ENCODE measurements at places on chromosomes 11 and 22. TPM values are rescaled to one million over a fixed set of nuclear protein-coding genes. Genes with fewer than 3 reads are reported as not detected.

GRCh38 chr11:95512682-95513081 is 276.9 kb downstream of the FAM76B start:
- peak; percentile 95 for DNase-seq

DNA sequence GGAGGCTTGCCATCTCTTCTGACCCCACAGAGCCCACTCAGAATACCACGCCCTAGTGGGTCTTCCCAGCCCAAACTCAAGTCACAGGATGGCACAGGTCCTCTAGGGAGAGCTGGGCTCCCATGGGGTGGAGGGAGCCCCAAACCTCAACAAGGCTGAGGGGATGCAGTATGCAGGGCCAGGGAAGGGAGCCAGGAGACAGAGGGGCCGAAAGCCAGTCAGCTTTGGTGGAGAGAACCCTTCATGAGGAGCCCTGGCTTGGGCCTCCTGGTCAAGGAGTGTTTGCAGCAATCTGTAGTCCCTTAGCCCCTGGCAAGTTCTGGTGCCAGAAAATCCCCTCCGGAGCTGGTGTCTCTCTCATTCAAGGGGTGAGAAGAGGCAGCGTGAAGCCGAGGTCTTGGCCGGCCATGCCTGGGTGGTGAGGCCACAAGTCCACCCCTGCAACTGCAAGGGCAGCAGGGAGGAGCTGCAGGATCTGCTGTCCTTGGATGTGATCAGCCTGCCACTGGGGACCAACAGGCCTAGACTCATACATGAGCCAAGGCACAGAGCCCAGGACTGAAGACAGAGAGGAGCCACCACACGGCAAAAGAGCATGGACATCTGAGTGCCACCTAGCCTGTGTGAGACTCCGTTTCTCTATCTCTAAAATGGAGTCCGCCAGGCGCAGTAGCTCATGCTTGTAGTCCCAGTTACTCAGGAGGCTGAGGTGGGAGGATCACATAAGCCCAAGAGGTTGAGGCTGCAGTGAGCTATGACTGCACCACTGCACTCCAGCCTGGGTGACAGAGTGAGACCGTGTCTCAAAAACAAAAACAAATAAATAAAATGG is 24.1 kb downstream of the NEAT1 start:
- DNase-seq, result peak; percentile 47

EMID1 gene
- not detected for total RNA-seq

HSPB2 gene
- total RNA-seq, result not detected

GRCh38 chr11:40037005-40037404 is 1422.4 kb downstream of the LRRC4C start:
- peak; percentile 3 for DNase-seq

OR2AT4 gene
- total RNA-seq, result not detected

GRCh38 chr11:116234989-116235568 is 537.7 kb downstream of the BUD13 start:
- DNase-seq, result no peak

GRCh38 chr11:129723146-129723760 is 92.4 kb upstream of the TMEM45B start:
- no peak for DNase-seq

- no peak for DNase-seq
Measured at GRCh38 chr11:17171916-17172315, 35.9 kb downstream of the PIK3C2A start.

KRTAP5-10 gene
- total RNA-seq, result not detected

DNA sequence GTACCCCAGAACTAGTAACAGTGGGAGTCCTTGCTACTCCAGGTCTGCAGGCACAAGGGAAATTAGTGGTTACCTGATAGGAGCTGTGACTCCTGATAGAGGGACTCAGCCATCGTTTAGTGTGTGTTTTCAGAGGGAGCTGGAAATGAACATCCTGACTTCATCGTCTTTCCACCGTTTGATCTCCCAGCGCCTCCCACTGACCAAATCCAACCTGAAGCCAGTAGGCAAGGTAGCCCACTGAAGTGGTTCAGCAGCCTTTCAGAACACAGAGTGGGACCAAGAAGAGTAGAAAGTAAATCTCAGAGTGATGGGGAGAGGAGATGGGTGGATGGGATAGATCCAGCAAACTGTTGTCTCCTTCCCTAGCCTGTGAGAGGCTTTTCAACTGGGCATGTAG is 385.9 kb downstream of the INSC start:
- DNase-seq, result no peak

GRCh38 chr11:57214098-57214417 is 23.0 kb downstream of the APLNR start:
- no peak for DNase-seq

GRCh38 chr11:114077482-114078305 is 18.2 kb downstream of the ZBTB16 start:
- DNase-seq, result no peak

- DNase-seq, result peak; percentile 40
Measured at GRCh38 chr11:128361451-128362020, 225.8 kb downstream of the ETS1 start.

- peak; percentile 49 for DNase-seq
Measured at GRCh38 chr11:121163658-121164308, 62.7 kb downstream of the TECTA start.

DNA sequence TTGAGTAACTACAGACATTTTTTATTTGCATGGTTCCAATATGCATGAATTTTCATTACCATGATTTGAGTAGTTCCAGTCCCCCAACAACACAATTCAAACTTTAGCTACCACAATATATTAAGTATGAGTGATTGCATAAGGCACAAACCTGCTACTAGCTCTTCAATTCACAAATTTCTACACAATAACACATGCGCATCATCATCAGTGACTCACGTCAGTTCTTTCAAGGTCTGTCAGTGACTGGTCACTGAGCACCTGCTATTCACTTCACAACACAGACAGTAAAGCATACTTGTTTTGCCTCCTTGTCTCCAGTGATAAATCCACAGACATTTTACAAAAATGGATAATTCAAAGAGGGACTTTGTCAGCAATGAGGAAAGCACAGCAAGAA is 435.1 kb upstream of the CCDC90B start:
- DNase-seq, result peak; percentile 62

NNMT gene
- 11.6 TPM for total RNA-seq

RTN3 gene
- total RNA-seq, result 29.0 TPM

DNA sequence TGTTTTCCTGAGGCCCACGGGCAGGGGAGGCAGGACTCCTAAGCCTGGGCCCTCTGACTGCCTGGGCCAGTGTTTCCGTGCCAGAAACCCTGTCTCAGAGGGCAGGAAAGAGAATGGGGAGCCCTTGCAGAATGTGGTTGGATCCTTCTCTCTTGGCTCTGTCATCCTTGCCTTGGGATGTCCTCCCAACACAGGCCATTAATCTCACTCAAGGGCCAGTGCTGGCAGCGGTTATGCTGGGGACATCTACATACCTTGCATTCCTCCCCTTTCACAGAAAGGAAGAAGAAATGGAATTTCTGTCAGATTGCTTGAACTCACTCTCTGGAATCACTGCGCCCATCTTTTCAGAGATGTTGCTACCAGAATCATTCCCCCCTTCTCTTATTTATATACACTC is 296.9 kb downstream of the KIRREL3 start:
- DNase-seq, result no peak

- DNase-seq, result peak; percentile 7
Measured at GRCh38 chr11:120612513-120613263, 101.1 kb downstream of the GRIK4 start.

- DNase-seq, result no peak
Measured at GRCh38 chr22:45321827-45322226, 12.1 kb downstream of the FAM118A start.

TOLLIP gene
- total RNA-seq, result 55.0 TPM

KMT2A gene
- 20.6 TPM for total RNA-seq

DNA sequence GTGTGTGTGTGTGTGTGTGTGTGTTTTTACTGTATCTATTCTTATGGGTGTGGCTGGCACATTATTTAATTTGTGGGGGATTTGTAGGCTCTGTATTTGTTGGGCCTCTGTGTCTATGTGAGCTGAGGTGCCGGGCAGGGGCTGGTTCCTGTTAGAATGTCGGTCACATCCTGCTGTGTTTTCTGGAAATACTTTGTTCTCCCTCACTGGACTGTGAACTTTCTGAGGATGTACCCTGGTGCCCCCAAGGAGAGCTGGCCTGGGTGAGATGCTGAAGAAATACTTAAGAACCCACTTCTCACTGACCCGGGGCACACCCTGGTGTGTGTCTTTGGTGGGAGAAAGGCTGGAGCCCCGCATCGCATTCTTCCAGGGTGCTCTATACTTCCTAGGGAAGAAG is 28.6 kb downstream of the KIAA1671 start:
- DNase-seq, result no peak

GRCh38 chr11:126384449-126385070 is 29.1 kb downstream of the ST3GAL4 start:
- DNase-seq, result no peak

GRCh38 chr22:19812910-19813309 is 41.8 kb downstream of the GNB1L start:
- no peak for DNase-seq

DNA sequence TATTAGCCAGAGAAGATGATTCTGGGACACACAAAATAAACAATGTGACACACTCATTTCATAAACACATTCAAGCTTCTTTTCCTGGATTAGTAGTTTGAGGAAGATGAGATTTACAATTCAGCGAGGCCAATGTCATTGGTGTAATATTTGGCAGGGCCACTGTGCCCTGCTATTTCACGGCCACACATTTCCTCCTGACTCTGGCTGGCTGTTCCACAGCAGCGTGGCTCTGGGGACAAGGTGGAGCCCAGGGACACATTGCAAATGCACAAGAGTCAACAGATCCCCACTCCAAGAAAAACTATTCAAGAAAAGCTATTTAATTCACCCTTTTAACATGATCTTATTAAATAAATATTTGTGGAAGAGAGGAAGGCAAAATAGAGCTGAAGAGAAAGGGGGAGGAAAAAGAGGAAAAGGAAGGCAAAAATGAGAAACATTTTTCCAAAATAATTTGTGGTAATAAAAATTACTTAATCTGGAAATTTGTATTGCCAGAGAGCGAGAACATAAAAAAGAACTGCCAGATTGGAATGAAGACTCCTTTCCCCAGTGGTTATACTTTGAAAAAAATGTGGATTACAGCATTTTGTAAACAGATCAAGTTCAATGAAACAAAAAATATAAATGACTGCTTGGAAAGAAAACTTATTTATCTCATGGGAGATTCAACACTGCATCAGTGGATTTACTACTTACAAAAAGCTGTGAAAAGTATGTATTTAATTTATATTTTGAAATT is 27.1 kb downstream of the NXPE2 start:
- DNase-seq, result no peak

BIK gene
- 56.8 TPM for total RNA-seq

GRCh38 chr22:35561796-35562526 is 21.3 kb downstream of the RASD2 start:
- peak; percentile 41 for DNase-seq

OR51I1 gene
- total RNA-seq, result not detected

DNA sequence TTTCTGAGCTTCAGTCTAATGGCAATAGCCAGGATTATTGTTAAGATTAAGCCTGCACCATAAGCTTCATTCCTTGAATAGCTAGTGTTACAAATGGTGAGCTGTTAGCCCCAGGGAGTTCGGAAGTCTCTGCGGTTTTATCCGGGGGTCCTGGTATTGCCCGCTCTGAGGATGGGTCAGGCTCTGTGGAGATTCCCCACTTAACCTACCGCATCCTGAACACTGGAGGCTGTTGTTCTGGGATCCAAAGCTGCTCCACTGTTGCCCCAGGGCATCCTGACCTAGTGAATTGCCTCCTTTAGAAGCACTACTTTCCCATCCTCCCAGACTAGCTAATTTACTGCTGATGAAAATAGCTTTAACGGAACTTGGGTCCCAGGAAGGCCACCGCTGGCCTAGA is 14.5 kb upstream of the PEX26 start:
- no peak for DNase-seq

GRCh38 chr11:118705111-118705741 is 25.8 kb upstream of the TREH start:
- no peak for DNase-seq

OR5W2 gene
- not detected for total RNA-seq

DNA sequence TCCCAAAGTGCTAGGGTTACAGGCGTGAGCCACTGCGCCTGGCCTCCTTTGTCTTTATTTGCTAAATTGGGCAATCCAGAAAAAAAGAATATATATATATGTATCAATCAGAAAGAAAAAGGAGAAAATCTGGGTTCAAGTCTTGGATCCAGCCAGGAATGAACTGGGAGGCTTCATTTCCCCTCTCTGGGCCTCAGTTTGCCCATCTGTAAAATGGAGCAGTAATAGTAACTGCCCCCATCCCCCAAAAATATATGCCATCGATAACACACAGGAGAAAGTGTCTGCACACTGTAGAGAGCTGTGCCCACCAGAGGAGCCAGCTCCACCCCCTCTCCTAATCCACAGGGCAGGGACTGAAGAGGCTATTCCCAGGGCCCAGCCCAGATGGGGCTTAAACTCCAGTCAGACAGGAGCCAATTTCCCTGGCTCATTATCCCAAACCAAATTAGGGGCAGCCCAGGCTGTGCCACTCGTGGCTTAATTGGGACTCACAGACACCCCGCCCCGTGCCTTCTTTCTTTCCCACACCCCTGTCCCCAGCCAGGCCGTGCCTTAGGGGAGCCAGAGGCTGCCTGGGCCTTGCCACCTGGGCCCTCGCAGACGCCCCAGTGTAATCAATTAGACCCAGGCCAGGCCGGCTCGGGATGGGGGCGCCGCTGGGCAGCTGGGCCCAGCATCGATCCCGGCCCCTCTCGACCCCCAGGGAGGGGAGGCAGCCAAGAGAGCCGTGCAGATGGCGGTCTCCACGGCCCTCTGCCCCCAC is 171.5 kb downstream of the MN1 start:
- no peak for DNase-seq

DNA sequence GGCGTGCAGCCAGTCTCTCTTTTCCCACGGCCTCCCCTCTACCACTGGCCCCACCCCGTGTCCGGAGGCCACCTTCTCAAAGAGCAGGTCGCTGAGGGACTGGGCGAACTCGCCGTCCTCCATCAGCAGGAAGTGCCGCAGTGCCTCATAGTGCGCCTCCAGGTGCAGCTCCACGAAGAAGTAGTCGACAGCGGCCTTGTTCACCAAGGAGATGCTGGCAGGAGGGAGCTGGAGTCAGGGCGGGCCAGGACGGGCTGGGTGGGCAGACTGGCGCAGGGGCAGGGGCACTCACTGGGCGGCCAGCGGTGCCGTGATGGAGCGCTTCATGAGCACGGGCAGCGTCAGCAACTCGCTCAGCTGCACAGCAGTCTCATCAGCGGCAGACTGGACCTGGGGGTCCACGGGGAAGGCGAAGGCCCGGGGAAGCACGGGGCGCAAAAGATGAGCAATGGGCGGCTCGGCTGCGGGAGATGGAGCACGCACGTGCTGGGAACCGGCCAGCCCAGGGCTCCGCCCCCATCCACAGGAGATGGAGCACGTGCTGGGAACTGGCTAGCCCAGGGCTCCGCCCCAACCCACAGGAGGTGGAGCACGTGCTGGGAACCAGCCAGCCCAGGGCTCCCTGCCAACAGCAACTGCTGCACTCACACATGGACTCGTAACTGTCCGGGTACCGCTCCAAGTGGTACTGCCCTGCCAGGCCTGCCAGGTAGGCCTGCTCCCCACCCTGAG is 18.4 kb downstream of the SELENOO start:
- peak; percentile 42 for DNase-seq

- DNase-seq, result no peak
Measured at GRCh38 chr22:45993143-45993692, 16.3 kb upstream of the WNT7B start.

Data from bronchial epithelial cell (primary cell).